AG08395 (cell line): ENCODE measurements at places on chromosomes 2 and 18.
A peak's percentile ranks its signal among the peaks of the same experiment; 100 is the strongest.

GRCh38 chr2:62558743-62559142 is 52.7 kb upstream of the TMEM17 start:
- DNase-seq, result no peak

DNA sequence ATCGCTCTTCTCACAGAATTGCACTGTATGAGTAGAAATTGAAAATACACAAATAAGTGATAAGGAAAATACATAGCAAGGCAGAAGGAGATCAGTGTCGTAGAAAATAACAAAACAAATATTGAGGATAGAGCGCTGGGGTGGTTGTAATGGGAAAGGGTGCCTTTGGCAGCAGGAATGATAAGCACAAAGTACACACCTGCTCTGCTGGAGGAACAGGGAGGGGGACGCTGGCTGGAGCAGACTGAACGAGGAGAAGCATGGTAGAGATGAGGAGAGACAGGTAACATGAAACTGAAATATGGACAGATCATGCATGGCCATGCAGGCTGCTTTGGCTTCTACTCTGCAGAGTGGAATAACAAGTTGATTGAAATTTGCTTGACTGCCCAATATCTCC is 181.2 kb upstream of the FSHR start:
- DNase-seq, result no peak

DNA sequence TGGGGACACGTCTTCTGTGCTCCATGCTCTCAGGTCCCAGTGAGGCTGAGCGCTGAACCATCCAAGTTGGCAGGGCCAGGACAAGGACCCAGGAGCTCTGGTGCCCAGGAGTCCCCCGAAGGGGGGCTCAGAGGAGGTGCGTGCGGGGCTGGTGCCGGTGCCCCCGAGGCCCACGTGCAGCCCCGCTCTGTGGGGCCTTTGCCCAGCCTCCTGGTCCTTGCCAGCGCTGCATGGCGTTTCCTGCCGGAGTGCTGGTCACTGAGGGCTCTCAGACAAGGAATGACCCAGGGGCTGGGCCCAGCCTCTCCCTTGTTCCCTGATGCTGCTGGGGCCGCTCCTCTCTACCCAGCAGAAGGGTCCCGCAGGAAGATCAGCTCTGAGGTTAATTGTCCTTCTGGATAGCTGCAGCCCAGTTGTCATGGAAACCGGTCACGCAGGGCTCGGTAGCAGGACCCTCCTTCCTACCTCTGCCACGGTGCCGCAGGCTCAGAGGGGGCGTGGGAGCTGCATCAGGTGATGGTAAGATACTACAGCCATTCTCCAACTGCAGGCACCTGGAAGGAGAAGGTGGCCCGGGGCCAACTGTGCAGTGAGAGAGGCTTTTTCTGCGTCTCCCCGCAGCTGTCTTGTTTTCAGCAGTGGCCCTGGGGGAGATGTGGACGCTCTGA is 64.5 kb downstream of the RRM2 start:
- DNase-seq, result no peak

- no peak for DNase-seq
Measured at GRCh38 chr2:231128541-231128940, 3.7 kb upstream of the HTR2B start.

DNA sequence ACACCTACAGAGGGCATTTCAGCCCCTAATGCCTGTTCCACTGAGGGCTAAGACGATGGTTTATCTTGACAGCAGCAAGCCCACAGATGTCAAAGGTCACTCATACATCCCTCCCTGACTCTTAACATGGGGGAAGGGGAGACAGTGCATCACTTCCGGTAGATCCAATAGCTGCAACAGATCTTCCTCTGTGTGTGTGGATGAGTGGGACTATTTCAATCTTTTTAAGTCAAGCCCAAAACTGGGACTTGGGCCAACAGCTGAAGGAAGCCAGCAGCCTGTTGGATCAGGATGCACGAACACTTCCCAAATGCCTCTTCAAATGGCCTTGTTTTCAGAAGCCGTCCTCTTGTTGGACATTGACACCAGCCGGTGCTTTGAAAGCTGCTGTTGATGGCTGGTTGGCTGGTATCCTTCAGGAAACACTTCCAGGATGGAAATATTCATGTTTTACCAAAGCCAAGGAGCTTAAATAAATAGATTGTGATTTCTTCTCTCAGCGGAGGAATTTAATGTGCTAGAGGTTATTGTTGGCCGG is 59.2 kb downstream of the IL1R2 start:
- DNase-seq, result peak; percentile 64
